ENCODE measurements at places on chromosomes 12 and 14.
A peak's percentile ranks its signal among the peaks of the same experiment; 100 is the strongest.

- DNase-seq: no peak
Measured at GRCh38 chr12:95805864-95806671, 15.5 kb upstream of the NTN4 start.

DNA sequence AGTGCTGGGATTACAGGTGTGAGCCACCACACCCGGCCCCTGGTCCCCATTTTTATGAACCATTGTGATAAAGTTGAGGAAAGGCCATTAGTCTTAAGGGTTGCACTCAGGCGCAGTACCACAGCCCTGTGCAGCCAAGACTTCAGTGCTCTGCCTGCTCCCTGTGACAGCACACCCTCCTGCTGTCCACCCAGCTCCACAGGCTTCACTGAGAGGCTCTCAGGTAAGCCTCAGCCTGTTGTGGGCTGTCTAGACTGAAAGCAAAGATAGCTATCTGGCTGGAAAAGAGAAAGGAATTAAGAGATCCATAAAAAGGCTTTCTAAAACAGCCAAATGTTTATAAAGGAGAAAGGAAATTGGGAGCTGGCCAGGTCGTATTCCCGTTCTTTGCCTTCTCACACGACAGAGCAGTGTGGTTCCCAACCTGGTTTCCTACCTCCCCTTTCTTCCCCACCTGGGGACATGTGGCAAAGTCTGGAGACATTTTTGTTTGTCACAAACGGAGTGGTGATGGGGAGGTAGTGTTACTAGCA lies 19.1 kb upstream of the DNM1L start:
- no peak for DNase-seq

DNA sequence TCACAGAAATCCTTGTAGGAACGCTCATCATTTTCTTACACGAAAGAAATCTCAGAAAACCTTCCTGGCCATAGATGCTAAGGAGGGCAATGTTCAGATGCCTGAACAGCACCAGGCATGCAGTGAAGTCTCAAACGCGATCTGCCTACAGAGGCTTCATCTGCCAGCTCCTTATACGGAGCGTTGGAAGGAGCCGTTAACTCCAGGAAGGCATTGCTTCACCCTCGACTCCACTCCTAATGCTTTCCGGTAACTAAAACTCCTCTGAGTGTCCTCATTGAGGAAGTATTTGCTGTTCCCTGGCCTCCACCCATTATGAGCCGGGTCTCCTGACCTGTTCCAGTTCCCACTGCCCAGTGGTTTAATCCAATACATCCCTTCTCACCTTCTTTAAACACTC lies 502.7 kb downstream of the BCL11B start:
- DNase-seq: no peak

GRCh38 chr12:52087961-52088820 lies 8.7 kb downstream of the SMIM41 start:
- DNase-seq: peak; percentile 2

GRCh38 chr14:60720962-60721325 lies 3.2 kb downstream of the SIX4 start:
- DNase-seq: no peak

DNA sequence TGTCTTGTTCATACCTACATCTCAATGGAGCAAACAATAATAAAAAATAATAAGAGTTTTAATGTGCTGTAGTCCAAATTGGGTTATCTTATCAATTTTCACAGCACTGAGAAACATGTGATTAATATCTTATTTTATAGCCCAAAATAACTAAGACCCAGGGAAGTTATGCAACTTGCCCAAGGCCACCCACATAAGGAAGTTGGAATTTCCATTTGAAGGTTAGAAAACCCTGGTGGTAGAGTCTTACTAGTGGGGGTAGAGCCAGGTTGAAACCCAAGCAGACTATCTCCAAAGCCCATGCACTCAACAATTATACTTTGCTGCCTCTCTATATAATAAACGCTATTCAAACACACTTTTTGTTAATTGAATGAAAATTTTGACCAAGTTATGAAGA lies 270.0 kb upstream of the CAND1 start:
- DNase-seq: no peak

GRCh38 chr12:21566223-21566906 lies 38.3 kb downstream of the GYS2 start:
- DNase-seq: no peak

GRCh38 chr12:41407232-41407799 lies 219.2 kb downstream of the PDZRN4 start:
- no peak for DNase-seq

DNA sequence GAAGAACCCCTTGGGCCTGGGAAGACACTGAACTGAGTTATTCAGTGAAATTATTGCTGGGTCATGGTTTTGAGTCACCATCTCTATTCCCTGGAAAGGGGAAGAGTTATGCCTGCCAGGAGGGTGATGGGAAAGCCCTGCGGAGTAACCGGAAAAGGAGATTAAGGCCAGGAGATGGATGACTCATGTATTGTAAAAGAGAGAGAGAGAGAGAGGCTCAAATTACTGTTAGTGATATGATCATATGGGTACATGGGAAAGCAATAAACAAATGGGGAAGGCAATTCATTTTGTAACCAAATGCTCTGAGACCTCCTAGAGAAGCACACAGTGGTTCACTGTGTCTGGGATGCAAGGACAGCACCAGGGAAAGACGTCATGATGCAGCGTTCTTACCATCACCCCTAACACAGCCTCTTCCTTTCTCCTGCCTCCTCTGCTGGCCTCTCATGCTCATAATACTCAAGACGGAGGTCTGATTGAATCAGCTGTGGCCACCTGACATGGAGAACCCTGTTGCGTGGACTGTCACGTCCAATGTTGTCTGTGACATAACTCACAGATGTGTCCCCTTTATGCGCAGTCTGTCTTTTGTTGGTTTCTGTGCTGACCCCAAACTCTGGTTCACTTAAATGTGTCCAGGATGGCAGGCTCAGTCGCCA lies 243.7 kb downstream of the TMEM132D start:
- no peak for DNase-seq

DNA sequence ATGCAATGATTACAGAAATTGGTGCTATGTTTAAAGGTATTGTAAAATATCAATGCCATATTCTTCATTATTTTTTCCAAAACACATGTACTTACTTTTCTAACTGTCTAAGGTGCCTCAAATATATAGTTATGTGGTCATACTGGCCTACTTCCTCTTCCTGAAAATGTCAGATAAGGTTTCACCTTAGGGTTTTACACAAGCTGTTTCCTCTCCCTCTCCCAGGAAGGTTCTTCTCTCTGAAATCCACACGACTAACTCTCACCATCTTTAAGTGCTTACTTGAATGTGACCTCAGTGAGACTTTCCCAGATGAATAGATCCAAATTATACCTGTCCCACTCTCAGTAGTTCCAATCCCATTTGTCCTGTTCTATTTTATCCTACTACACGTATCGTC lies 11.6 kb upstream of the CLEC4D start:
- DNase-seq: no peak
